Esophagus squamous epithelium (tissue), 5 donors: ENCODE measurements at places on chromosomes 5 and 9.

DNA sequence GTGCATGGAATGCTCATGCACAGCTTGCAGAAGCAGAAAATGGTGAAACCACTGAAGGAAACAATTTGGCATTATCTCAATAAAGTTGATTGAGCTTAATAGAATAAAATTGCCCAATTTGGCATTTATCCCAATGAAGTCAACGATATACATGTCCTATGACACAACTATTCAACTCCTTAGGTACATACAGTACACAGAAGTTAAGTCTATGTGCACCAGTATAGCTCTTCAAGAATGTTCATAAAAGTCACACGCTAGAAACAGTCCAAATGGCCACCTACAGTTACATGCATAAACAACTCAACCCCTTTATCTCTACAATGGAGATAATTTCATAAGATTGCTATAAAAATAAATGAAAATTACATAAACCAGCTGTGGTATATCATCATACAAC lies 184.5 kb downstream of the DENND1A start:
- DNase-seq = no peak

DNA sequence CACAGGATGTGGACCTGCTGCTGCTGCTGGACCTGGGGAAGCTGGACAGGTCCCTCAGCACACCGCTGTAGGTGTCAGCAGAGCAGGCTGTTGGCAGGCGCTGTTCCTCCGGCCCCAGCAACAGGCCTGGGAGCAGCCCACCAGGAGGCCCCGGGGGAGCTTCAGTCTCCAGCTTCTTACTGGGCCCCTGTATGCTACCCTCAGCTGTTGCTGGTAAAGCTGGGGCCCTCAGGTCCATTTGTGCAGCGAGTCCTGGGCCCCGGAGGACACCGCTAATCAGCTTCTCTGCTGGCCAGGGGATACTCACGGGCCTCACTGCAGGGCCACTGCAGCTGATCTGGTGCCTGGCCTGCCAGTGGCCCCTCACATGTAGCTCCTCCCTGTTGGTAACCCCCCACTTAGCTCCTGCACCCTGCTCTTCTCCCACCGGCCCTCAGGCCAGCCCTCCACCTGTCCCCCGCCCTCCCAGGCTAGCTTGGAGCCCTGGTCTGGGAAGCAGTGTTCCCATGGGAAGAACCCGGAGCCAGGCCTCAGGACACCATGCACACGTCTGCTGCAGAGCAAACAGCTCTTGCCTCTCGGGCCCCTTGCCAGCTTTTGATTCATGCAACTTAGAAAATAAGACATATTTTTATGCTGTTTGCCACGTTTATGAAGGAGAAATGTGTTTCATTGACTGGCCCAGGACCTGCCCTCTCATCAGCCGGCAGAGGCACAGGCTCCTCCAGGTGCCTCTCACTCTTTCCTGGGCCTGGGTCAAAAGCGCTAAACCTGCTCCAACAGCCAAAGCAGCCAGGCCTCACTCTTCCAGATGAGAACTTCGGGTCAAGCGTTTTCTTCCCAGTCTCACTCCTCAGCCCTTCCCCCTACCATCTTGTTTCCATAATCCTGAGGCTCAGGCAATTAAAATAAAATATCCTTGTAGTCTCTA lies 61.0 kb upstream of the ADAMTS2 start:
- no peak for DNase-seq

GRCh38 chr5:137778772-137779564 lies 24.8 kb upstream of the HNRNPA0 start:
- DNase-seq = no peak

DNA sequence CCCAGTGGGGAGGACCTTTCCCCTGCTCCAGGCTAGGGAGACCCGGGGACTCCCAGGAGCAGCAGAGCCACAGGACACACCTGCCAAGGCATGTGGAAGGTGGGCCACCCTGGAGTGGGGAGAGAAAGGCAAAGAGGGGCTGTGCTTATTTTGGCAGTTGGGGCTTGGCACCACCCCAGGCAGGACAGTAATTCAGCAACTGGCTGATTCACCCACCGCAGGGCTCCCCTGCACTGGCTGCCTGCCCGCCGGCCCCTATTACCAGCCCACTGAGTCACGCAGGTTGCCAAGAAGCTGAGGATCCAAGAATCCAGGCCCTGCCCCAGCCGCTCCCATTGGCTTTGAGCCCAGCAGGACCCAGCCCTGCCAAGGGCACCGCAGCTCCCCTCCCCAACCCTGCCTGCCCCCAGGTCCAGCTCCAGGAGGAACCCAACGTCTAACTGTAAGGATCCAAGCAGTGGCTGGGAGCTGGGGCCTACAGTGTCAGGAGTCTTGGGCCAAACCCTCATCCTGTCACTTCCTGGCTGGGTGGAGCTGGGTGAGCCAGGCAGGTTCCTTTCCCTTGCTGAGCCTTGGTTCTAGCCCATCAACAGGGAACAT lies 14.2 kb upstream of the RALGDS start:
- no peak for DNase-seq

DNA sequence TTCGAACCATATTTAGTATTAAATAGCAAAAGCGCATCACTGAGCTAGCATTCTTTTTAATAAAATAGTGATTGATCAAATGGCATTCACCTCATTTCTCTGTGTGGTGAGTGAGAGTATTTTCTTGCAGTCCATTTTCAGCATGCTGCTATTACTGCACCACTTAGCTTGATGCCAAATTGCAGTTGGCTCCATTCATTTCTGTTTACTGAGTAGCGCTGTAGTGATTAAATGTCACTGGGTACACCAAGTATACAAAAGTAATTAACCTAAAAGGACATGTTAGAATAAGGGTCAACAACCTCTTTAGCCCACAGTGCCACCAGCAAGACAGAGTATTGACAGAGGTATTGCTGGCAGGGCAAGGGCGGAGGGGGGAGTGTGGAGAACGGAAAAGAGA lies 122.0 kb downstream of the TLE4 start:
- DNase-seq = no peak

GRCh38 chr9:107673861-107674720 lies 184.5 kb upstream of the KLF4 start:
- no peak for DNase-seq

GRCh38 chr5:172466062-172466461 lies 11.7 kb upstream of the SH3PXD2B start:
- no peak for DNase-seq

DNA sequence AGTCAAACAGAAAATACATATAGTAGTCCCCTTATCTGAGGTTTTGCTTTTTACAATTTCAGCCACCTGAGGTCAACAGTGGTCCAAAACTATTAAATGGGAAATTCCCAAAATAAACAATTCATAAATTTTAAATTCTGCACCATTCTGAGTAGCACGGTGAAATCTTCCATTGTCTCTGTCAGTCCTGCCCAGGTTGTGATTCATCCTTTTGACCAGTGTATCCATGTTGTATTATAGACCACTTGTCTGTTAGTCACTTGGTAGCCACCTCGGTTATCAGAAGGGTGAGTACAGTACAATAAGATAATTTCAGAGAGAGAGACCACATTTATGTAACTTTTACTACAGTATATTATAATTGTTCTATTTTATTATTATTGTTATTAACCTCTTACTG lies 2.8 kb downstream of the CCDC152 start:
- DNase-seq = no peak

GRCh38 chr9:121966706-121967105 lies 126.4 kb downstream of the TTLL11 start:
- no peak for DNase-seq

- no peak for DNase-seq
Observed at GRCh38 chr5:166281433-166281832, 2010.0 kb upstream of the WWC1 start.

DNA sequence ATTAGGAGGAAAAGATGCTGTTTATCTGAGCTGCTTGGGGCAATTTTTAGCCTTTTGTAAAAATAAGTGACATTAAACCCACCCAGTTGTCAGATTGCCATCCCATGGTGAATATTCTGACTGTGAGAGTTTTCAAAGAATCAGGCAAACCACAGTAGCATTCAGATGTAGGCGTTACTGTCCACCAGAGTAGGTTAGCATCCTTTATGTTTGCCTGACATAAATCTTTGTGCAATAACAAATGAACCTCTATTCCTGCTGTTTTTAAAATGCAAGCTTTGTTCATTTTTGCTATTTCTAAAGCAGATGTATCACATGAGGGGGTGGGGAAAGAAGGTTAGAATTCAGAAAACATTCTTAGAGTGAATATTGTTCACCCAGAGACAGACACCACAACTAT lies 427.8 kb downstream of the CDH9 start:
- no peak for DNase-seq

DNA sequence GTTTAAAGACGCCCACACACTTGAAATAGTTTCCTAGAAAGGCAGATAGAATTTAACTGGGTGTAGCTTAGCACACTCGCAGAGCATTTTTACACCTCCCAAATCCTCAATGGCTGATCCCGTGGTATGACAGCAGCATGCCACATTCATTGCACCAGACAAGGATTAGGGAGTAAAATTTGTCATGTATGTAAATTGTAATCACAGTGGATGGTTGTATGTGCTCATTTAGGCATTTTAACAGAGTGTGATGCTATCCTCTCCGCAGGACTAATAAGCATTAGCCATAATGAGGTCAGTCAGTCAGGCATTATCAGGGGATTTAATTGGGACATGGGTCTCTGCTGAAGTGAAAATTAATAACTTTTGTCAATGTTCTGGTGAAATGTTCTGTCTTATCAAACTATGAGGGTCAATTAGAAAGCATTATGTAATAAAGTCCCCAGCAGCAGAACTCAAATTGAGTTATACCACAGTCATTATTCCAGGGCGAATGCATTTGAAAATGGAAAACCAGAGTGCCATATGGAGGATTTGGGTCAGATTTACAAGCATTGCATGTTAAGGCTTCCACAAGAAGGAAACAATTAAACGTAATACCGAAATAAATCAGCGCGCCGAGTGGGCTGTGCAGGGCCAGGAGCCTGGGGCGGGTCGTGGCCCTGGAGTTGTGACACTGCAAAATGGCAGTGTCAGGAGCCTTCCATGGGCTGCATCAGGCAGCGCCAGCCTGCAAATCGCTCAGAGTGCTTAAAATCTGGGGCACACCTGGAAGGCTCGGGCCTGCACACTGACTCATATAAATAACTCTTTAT lies 602.2 kb downstream of the BNC2 start:
- no peak for DNase-seq

DNA sequence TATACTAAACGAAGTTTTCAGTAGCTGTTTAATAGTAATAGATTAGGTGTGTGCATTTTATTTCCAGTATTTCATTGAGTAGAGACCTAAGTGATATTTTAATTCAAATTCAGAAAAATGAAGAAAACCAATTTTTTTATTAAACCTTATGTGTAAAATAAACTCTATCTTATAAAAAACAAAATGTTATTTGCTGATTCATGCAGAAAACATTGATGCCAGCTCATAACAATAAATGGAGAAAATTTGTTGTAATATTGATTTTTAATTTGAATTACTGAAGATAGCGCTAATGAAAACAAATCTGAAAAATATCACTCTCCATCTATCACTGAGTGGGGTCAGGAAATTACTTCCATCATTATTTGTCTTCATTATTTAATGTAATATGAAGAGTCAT lies 1177.8 kb upstream of the SEMA6A start:
- DNase-seq = no peak

DNA sequence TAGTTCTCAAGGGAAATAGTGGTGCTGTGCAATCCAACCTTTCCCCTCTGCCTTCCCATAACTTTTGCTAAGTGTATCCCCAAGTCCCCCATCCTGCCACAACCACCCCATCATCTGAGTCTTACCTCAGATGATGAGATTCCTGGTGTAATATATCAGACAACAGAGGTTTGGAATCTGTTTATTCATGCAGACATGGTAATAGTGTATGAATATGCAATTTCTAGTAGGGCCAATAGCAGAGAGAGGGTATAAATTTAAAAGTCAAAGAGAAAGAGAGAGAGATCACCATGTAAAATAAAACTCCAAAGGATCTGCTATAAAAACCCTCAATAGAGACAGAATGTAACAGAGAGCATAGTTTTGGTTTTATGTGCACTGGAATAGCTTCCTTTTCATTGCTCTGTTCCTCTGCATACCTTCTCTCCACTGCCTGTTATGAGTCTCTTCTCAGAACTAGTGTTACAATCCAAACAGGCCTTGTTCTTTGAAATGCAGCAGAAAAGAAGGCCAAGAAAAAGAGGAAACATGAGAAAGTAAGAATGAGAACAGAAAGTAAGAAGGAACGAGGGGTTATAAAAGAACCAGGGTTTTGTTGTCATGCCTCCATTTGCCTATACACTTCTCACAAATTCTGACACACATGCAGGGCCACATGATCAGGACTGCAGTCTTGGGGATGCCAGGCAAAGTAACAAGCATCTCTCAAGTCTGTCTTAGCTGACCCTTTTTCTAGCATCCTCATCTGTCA lies 278.0 kb downstream of the CETN3 start:
- DNase-seq = no peak

GRCh38 chr9:134605966-134606357 lies 35.6 kb upstream of the COL5A1 start:
- no peak for DNase-seq

- DNase-seq = no peak
Observed at GRCh38 chr9:111187376-111187775, 142.6 kb downstream of the OR2K2 start.

- DNase-seq = no peak
Observed at GRCh38 chr9:23557689-23558088, 268.4 kb downstream of the ELAVL2 start.

- no peak for DNase-seq
Observed at GRCh38 chr9:121427899-121428298, 57.8 kb upstream of the STOM start.
